ENCODE measurements at places on chromosomes 2 and 18.

DNA sequence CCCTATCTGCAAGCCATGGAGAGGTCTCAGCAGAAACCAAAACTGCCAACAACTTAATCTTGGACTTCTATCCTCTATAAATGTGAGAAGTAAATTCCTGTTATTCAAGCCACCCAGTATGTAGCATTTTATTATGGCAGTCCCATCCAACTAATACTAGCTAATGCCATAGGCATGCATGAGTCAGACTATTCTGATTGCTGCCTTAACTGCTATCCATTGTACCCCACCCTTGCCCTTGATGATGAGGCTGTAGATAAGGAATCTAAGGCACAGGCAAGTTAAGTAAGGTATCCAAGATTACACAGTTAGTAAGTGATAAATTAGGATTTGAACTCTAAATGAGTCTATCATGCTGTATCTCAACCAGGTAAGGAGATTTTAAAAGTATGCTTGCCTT is 223.0 kb downstream of the UBE2E3 start:
- peak; percentile 7 for DNase-seq

DNA sequence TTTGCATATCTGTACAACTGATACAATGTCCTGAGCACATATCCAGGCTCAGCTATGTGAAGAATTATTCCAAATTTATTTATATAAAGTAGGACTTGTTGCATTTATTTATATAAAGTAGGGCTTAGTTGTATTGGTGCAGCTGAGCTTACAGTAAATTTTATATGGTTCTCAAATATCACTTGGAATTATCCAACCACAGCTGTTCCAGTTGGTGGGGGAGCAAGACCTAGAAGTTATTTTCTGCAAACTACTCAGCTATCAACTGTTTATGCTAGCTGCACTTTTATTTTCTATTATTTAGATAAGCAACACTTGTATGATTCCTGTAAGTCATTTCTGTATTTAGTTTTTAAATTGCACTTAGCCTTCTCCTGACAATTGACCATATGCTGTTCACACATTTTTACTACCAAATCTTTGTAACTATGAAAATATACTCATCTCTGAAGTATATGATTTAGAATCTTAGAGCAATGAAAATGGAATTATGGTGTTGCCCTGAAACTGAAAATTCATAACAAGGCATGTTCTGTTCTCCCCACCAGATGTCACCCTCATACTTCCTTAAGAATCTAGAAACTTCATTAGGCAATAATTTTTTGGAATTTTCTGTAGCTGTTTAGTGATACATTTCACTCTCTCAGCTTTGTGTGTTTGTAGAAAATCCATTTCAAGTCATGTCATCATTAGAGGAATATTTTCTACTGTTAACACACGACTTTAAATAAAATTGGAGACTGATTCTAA is 157.0 kb upstream of the CBLN2 start:
- no peak for DNase-seq

- DNase-seq: no peak
Measured at GRCh38 chr2:69995511-69995910, 34.1 kb upstream of the ASPRV1 start.

GRCh38 chr2:64092502-64092901 is 51.7 kb downstream of the PELI1 start:
- no peak for DNase-seq

GRCh38 chr2:227817850-227818674 is 4.4 kb downstream of the CCL20 start:
- DNase-seq: peak; percentile 64

DNA sequence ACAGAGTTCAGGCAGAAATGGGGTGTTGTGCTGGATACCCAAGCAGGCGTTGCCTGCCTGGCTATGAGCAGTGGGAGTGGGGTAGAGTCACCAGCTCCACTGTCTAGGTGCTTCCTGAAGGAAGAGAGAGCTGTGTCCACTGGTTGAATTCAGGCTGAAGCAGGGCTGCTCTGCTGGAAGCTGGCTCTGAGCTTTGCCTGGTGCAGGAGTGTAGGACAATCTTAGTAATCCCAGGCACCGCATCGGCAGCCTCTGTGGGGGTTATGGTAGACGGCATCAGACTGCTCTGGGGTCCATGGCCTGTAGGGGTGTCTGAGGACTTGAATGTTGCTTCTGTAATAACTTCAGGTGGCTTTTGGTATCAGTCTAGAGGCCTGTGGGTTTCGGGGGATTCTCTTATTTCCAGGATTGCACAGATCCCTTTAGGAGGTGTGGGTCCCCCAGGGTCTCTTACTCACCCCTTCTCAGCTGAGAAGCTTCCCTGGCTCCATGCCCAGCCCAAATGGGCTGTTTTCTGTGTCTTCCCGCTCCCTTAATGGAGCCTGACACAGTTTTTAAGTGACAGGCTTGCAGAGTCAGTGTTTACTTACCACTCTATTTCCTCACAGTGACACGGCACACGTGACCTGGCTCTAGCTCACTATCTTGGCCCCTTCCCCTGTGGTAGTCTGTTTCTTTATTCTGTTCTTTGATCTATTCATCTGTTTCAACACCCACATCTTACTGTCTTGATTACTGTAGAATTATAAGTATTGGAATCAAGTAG is 644.3 kb downstream of the CBLN2 start:
- DNase-seq: no peak

DNA sequence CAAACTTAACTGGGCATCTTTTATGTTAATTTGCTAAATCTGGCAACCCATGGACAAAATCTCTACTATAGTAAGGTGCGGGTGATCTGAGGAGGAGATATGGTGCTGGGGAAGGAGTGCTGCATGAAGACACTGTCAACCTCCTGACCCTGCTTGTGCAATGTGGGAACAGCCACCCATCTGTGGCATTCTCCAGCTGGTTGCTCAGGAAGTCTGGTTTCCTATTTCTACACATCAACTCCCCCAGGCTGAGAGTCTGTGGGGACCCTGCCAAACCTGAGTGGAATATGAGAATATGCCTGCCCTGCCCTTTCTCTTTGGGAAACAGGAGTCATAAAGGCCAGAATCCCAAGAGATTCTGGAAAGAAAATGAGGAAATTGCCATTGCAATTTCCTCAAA is 60.1 kb upstream of the PAX3 start:
- DNase-seq: no peak
